ENCODE measurements at places on chromosomes 5 and 9.

DNA sequence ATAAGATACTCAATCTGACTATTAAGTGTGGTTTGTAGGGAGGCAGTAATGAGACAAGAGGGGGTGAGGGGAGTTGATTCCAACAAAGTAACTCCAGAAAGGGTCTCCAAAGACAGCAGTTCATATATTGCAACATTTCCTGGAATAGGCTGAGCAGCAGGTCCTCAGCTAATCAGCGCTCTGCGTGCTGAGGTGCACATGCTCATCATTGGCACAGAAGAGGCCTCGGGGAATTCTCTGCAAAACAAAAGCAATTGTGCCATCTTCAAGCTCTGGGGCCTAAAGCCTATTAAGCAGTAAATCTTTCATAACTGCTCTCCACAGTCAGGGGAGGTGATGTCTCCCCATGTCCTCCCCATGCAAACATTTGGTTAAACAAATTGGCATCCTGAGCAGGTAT, 357.3 kb downstream of the SPOCK1 start:
- no peak for DNase-seq

GRCh38 chr9:128493424-128493823, 11.1 kb upstream of the GLE1 start:
- no peak for DNase-seq

DNA sequence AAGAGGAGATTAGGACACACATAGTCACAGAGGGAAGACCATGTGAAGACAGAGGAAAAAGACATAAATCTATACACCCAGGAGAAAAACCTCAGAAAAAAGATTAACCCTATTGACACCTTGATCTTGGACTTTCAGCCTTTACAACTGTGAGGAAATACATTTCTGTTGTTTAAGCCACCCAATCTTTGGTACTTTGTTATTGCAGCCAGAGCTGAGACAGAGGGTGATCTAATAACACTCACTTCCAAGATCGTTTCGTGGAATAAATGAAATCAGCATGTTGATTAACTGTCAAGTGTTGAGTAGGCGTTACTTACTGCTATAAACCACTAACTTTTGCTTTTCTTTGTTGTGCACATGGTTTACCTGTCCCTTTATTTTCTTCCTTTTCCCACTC, 361.2 kb upstream of the RIOK2 start:
- DNase-seq = no peak

- DNase-seq = no peak
Observed at GRCh38 chr5:9781890-9782289, 151.7 kb upstream of the TAS2R1 start.

GRCh38 chr9:739362-739761, 102.1 kb upstream of the DMRT1 start:
- DNase-seq = no peak

DNA sequence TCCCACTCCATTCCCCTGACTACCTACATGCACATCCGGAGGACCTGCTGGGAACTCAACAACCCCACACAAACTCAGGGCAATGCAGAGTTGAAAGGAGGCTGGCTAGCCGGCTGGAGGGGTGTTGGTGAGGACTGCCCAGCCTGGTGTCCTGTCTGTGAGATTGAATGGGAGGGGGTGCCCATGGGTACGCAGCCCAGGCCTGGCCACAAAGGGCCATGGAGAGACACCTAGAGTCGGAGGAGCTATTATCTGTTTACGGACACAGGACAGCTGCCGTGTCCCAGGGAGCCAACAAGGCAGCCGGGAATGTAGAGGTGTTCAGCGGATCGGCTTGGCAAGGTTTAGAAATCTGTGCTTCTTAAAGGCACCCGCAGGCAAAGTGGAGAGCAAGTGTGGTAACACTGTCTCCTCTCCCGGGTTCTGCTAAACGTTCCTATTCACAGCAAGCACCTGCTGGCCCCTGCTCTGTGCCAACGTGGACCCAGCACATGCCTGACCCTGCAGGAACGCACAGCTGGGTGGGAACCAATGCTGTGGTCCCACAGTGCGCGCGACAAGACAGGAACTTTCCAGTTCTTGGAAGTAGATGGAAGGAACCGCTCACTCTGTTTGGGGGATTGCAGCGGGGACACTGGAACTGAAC, 166.7 kb downstream of the DAB2IP start:
- DNase-seq = no peak

DNA sequence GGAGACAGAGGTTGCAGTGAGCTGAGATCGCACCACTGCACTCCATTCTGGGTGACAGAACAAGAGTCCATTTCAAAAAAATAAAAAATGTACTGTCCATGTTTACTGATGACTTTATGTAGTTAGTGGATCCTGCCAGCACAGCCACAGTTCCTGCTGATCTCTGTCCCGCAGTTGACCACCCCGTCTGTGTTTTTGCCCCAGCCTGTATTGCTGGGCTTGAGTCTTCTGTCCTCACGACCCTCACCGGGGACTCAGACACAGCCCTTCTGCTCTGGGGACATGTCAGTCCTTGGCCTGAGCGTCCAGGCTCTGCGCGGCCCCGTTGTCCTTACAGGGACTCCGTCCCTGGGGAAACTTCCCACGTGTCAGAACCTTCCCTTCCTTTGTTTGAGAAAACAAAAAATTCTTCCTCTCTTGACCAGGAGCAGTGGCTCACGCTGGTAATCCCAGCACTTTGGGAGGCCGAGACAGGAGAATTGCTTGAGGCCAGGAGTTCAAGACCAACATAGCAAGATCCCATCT, 14.5 kb downstream of the SURF6 start:
- no peak for DNase-seq

DNA sequence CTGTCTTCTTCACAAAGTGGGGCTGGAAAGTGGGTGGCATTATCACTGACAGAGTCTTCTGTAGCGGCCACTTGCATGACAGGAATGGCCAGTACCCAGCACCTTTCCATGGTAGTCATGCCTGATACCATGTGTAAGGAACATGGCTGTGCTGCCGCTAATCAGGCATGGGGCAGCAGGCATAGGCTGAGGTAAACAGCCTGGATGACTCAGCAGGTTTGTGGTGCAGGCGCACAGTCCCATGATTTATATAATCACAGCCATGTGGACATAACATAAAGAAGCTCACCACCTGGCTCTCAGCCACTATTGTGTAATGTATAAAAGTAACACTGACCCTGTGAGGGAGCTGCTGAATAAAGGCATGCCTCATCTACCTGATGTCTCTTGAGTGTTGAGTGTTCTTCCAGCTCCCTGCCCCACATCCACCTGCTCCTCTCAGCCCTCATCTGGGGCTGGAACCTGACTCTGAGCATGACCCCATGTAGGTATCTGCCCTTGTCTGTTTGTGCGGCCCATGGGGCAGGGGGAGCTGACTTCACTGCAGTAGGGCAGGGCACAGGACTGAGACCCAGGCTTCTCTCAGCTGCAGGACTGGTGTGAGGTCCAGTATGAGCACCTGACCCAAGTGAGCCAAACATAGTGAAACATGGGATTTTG, 13.2 kb upstream of the ICE1 start:
- DNase-seq = no peak

DNA sequence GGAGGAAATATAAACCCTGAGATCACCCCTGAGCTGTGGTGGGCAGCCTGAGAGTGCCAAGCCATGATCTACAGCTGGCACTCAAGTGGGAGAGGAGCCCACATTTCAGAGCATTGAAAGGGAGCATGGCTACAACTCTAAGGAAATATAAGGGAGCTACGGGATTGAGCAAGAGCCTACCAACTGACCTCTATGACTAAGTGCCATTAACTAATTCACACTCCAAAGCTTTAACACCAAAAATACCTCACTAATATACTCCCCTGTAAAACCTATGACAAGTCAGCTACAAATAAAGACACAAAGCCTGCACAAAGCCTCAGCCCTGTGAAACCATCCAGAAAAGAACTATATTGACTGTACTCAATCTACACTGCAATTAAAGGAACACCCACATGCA, 286.8 kb upstream of the RPS23 start:
- no peak for DNase-seq

GRCh38 chr9:124813501-124814163, 36.7 kb downstream of the OLFML2A start:
- DNase-seq = no peak

- no peak for DNase-seq
Observed at GRCh38 chr9:133415170-133415569, 2.6 kb downstream of the REXO4 start.

DNA sequence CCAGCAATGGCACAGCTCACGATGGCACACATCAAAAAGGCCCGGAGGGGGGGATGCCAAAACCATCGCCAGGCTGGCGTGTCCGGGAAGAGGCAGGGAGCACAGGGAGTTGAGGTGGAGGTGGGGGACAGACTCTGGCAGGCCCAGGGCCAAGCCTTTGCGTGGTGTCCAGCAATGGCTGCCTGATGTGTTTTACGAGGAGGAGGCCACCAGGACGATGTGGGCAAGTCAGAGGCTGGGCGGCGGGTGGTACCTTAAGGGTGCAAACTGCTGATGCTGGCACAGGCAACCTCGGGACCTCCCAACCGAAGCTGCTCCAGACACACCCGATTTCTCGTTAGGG, 4.7 kb downstream of the VAV2 start:
- no peak for DNase-seq

GRCh38 chr9:108479989-108480652, 375.7 kb downstream of the ACTL7B start:
- no peak for DNase-seq

DNA sequence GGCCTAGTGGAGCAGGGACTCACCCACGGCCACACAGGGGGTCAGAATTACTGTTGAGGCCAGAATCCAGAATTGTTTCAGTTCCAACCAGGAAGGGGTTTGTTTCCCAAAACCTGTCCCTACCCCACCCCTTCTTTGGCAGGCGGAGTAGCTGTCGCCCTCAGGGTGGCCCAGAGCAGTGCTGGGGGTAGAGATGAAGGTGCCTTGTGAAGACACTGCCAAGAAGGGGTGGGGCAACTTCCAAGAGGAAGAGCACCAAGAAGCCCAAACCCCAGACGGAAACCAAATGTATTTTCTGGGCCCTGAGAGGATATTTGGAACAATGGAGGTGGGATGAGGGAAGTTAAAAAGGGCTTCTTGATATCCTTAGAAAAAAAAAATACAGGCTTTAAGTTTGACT, 11.4 kb upstream of the NDST1 start:
- DNase-seq = no peak

- DNase-seq = no peak
Observed at GRCh38 chr9:107784235-107784958, 294.8 kb upstream of the KLF4 start.

- no peak for DNase-seq
Observed at GRCh38 chr5:36253575-36253974, 11.8 kb upstream of the NADK2 start.

DNA sequence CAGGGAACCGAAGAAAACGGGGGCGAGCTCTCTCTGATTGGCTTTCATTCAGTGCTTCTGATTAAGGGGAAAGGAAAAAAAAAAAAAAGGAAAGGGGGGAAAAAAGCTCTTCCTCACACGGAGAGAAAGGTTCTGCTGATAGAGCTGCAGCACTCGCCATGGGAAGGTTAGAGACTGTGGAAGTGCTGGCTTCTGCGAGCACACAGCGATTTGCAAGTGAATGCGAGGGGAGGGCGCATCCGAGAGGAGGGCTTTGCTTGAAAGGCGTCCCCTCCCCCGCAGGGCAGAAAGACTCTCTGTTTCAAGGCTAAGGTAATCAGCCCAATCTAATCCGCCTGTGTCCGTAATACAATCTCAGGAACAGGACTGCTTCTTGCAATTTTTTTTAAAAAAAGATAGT, at the start of gene CDH10:
Gene CDH10 (minus strand): TSS at position 218 of the 400 bp plus-strand sequence. CDS start 51,488 bp downstream, outside the sequence.
- DNase-seq = no peak

GRCh38 chr9:117574099-117574498, 130.1 kb upstream of the TLR4 start:
- no peak for DNase-seq

DNA sequence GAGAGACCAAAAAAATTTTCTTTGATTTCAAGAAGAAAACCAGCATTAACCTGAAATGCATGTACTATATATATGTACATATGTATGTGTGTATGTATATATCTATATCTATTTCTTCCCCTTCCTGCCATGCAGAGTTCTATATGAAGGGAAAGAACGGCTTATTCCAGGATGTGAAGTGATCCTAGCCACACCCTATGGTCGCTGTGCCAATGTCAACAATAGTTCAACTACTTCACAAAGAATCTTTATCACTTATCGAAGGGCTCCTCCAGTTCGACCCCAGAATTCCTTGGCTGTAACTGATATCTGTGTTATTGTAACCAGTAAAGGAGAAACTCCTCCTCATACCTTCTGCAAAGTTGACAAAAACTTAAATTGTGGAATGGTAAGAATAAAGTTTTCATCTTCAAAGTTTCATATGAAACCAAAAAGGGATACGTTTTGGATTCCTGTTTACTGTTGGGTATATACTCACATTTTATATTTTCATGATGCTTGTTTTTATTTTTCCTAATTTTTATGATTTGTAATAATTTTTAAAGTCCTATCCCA, 56.2 kb downstream of the DENND4C start:
- no peak for DNase-seq

- DNase-seq = no peak
Observed at GRCh38 chr5:14281746-14282181, 138.6 kb downstream of the TRIO start.

DNA sequence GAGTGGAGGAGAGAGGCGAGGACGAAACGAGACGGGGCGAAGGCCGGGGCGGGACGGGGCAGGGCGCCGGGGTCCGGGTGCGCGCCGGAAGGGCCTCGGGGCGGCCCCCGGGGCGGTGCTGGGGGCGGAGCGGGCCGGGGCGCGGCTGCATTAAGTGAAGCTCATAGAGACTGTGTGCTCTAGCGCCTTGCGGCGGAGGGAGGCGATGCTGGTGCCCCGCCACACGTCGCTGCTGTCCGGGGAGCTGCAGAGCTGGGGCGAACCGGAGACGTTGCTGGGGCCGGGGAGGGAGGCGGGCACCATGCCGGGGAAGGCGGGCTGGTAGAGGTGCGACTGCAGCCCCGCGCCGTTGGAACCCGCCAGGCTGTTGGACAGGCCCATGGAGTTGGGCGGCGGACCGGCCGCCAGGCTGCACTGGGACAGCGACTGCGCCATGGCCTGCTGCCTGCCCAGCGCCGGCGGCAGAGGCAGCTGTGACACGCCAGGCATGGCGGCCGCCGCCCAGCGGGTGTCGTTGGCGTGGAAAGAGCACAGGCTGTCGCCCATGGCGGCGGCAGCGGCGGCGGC, 8.3 kb downstream of the OTP start:
- no peak for DNase-seq

DNA sequence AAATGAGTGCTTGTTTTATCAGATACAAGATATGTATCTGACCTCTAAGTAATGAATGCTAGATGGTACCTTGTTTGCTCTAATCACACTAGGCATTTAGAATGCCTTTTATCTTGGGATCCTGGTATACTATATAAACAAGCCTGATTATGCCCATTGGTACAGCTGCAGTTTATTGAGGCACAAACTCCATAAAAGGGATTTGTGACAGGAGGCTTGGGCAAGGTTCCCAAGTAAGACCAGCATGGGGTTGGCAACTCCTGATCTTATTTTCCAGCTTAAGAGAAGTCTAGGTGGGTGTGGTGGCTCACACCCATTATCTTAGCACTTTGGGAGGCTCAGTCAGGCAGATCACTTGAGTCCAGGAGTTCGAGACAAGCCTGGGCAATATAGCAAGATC, 93.9 kb upstream of the DMRT1 start:
- DNase-seq = no peak
